Left colon (tissue), 2 donors: ENCODE measurements at places on chromosomes 5 and 9.

DNA sequence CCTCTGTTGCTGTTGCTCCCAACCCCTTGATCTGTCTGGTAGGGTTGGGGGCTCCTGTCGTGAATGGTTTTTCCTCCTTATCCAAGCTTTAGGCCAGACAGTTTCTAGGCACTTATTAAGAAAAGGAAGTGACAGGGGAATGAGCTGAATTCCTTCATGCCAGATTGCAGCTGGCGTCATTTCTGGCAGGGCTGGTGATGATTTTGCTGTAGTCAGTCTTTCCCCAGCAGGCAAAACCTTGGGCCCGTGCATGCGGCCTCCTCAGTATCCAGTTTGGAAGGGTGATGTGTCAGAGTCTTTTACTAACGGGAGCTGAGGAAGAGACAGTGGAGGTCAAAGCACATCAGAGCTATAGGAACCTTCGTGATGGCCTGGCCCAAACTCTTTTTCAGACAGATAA is 58.8 kb downstream of the COL27A1 start:
- no peak for DNase-seq

DNA sequence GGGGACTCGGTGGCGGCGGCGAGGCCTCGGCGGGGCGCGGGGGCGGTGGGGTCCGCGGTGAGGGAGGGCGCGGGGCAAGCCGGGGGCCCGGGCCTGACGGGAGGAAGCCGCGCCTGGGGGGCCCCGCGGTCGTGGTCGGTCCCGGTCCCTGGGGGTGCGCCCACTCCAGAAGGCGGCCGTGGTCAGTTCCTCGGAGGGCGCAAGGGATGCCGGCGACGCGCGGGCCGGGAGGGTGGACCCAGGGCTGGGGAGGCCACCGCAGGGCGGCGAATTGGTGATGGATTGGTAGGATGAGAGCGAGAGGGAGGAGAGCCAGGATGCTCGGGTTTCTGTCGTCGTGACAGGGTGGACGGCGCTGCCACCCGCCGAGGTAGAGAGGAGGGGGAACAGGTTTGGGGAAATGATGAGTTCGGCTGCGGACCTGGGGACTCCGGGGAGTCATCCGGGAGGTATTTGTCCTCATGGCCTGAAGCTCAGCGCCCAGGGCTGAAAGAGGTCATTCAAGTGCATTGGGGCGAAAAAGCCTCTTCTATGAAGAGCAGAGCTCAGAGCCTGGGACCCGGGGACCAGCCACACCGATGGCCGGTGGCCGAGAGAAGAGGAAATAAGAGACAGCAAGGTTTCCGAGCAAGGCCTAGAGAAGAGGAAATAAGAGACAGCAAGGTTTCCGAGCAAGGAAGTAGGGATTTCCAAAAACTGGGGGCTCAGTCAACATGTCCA is 557 bp downstream of the GNG10 start:
- peak; percentile 56 for DNase-seq

DNA sequence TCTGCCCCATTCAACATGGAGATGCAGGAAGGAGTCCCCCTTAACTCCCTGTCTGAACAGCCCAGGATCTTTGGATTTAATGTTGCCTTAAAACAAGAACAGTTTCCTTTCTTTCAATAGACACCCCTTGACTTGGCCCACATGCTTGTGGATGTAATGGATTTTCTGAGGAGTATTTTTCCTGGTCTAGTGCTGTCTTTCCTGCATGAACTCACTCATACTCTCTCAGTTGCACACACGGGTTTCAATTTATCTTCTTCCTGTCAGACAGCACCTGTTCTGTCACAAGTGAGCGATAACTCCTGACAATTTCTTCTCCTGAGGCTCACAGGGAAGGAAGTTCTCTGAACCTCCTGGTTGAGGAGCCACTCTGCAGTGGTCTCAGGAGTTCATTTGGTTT is 85.1 kb downstream of the ACER2 start:
- DNase-seq, result no peak

DNA sequence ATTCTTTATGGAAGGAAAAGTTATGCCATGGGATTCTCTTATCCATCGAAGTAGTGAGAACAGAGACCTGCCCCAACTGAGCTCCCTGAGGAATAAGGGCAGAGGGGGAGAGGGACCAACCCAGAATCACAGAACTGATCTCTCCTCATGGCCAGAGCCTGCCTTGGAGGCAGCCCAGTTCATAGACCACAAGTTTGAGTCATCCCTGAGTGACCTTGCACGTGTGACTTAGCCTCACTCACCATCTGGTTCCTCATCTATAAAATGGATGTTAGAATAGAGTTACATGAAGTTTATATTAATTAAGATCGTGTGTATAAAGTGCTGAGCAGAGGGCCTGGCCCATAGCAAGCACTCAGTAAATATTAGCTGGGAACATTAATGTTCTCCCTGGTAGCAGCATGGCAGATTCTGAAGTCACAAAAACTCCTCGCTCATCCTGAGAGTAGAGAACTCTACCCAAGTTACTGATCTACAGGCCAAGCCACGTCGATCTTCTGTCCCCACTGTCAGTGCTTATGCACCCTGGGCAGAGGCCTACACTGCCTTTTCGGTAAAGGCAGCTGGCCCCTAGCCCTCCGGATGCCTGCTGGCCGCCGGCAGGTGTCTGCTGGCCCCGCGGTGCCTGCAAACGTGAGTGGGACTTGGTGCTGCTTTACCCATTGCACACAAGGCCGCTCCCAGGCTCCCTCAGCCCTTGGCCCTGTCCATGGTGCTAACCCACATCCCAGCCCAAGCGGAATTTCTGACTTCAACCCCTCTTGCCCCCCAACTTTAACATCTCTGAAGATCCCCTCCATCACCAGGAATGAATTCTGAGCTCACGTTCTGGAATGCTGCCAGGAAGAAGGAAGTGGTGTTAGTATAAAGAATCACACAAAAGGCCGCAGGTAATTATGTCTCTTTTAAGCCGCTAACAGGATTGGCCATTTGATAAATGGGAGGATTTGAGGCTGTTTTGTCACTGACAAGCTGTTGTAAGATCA is 61.1 kb upstream of the ARAP3 start:
- peak; percentile 43 for DNase-seq

DNA sequence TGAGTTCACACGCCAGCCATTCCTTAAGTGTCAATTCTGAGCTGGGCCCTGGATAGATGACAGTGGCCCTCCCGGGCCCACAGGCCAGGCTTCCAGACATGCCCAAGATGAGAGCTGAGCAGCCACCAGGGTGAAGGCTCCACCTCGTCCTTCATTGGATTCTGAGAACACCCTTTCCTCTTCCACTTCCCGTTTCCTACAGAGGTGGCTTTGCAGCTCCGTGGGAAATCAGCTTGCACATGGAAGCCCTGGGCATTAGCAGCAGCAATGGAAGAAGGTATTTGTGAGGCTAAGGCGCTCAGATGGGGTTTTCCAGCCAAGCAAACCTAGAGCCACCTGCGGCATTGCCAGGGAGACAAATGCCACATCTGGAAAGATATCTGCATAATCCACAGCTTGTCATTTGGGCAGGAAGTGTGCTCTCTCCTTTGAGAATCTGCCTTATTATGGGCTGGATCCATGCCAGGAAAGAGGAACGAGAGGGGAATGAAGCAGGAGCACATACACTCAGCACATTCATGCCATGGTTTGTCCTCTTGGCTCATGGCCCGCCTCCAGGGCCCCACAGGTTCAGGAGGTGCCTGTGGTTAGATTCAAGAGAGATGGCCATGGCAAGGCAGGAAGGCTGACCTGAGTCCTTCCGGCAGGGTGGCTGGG is 34.1 kb downstream of the CFAP77 start:
- no peak for DNase-seq

DNA sequence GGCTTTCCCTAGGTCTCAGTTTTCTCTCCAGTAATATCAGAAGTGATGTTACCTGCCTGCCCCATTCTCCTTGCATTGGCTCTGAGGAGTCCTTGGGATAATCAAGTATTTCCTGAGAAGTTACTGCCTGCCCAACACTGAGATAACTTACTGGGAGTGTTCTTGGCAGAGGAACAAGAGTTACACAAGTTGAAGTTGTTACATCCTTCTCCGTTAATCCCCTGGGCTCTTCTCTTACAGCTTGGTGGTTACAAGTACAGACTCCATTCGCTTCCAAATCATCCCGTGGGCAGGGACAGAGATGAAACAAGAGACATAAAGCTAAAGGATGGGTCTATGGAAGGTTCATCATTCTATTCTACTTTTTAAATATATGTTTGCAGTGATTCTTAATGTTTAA is 74.1 kb upstream of the SAP30L start:
- DNase-seq, result no peak

DNA sequence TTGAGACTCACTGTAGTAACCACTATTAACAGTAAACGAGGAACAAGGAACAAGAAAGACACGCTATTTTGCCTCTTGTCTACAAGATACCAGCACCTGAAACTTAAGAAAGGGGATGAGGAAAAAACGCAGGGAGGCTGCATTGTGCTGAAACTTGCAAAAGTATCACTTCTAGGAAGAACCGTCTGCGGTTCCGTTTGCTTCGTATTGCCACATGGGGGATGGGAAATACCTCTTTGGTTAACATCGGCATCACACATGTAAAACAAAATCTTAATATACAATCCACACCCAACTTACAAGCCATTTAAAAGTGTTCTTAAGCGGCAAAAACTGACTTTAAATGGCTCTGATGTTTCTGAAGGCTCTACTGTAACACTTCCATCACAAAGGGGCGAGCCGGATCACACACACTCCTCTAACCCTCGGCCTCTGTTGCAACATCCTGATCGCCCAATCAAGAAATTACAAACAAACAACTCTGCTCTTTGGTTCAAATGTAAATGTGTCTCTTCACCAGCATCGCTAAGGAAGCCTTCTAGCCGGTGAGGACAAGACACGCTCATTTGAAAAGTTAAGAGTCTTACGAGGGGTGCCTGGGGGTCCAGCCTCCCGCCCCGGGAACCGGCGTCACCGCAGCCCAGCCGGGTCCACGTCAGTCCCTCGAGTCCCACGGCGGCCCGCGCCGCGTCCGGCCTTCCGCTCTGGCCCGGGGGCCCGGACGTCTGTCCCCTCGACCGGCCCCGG is 621 bp downstream of the SEC16A start:
- DNase-seq, result no peak

- no peak for DNase-seq
Observed at GRCh38 chr9:26375448-26375847, 517.2 kb downstream of the CAAP1 start.

DNA sequence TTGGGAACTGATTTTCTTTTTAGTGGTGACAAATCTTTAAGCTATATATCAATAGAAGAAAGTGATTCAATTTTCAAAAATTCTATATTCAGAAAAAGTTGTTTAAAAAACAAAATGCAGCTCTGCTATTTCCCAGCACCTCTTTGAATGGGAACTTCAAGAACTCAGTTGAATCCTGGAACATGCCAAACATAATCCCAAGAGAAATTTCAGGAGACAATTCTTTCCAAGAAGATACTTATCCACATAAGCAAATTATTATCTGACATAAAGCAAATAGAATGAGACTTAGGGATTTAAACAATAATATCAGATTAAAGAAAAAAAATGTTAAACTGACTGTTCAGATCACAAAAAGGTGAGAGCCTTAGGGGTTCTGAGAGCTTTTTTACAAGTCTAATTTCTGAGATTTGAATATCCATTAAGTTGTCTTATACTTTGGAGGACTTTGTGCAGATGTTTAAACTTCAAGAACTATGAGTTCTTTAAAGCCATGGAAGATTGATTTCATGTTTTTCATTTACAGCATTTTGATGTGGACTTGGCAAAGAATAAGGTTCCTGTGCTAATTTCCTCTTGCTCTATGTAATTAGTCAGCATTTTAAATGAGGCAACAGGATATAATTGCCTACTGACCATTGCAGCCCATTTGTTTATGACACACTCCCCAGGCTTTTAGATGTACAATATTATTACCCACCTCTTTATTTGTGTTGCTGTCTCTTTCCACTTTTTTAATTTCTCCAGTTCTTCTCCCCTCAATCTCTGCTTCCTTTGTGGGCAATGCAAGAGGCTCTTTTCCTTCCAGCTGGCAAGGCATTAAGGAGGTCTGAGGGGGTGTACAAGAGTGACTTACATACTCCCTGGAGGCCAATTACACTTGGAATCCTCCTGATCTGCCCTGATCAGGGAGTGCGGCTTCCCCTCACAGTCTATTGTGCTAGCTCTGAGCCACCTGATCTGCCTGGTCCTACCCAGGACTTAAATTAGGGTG is 419.1 kb downstream of the NR2F1-AS1 start:
- no peak for DNase-seq

DNA sequence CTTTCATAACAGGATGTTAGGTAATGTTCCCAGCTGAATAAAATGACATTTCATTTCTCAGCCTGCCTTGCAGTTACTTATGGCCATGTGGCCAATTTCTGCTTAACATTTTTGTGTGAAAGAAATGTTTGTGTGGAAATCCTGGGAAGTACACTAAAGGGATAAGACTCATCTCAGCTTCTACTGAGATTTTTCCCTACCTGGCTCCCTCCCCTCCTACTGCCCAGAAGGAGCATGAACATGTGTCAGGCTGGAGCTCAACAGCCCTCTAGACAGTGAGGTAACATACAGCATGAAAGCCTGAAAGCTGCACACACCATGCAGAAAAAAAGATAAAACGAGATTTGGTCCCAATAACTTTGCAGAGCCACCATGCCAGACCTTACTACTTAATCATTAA is 288.4 kb upstream of the COX7C start:
- no peak for DNase-seq

DNA sequence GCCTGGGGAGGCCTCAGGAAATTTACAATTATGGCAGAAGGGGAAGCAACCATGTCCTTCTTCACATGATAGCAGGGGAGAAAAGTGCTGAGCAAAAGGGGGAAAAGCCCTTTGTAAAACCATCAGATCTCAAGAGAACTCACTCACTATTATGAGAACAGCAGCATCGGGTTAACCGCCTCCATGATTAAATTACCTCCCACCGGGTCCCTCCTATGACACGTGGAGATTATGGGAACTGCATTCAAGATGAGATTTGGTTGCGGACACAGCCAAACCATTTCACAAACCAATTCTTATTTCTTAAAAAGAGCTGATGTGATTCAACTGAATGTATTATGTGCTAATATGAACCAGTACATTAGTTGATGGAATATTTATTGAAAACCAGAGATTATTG is 63.9 kb downstream of the PARP8 start:
- no peak for DNase-seq

GRCh38 chr5:104431981-104432380 is 869.4 kb upstream of the NUDT12 start:
- no peak for DNase-seq

DNA sequence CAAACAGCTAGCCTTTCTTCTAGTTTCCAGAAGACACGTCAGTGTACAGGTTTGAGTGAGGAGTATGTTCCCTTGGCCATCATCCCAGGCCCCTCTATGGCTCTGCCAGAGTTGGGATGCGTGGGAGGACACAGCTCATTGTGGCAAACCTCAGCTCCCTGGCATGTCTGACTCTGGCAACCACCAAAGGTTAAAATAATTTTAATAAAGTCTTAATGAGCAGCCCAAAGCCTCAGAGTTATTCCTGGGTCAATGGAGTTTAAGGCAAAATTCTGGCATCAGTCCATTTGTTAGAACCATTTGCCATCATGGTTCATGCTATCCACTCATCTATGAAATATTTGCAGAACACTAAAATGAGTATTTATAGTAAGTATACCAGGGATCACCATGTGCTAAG is 79.8 kb upstream of the PAPPA start:
- DNase-seq, result no peak

GRCh38 chr9:127014216-127014909 is 99.8 kb downstream of the RALGPS1 start:
- DNase-seq, result no peak
